ENCODE measurements at places on chromosomes 6 and 20.

DNA sequence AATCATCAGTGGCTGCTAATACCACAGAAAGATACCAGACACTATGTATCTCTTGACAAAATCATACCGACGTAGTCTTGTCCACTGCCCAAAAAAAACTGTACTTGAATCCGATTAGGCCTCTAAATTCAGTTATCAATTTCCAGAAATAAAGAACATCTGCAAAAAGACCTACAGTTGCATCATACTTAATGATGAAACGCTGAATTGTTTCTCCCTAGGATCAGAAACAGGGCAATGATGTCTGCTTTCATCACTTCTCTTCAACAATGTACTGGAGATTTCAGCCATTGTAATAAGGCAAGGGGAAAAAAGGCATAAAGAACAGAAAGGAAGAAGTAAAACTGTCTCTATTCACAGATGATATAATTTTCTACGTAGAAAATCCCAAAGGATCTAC, 152.0 kb downstream of the TASP1 start:
- DNase-seq = no peak

DNA sequence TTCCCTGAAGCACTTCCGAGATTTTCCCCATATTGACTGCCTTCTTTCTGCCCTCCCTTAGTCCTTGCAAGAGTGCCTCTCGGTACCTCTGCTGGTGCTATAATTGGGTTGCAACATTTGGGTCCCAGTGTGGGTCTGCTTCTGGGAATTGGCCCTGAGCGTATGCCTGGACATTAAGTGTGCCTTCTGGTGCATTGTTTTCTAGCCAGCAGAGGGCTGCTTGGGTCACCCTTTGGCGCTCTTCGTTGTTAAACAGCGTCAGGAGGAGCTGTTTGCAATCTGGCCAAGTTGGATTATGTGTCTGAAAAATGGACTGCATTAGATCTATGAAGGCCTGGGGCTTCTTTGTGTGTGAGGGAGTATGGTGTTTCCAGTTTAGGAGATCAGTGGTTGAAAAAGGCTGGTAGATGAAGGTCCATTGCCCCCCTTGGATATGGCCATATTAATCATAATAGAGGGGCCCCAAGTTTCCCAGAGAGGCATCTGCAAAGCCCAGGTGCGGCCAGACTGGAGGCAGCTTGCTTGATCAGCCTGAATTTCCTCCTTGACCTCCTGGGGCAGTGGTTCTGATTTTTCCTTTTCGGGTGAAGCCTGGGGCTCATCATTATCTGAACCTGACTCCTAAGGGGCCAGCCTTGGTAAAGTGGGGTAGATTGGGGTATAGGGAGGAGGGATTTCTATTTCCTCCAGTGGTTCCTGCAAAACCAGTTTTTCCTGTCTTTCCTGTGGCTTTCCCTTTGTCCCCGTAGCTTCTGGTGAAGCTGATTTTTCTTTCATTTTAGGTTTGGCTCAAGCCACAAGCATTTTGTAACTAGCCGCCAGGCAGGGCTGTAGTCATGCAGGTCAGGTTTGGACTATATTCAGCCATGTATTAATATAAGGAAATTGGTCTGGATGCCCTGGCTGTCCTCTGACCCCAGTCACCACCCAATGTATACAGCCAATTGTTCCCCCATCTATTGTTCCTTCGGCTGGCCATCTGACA, 85.4 kb upstream of the GPR6 start:
- DNase-seq = no peak

- DNase-seq = no peak
These were observed 445 bp downstream of the RAB32 start for GRCh38 chr6:146543940-146544615.

DNA sequence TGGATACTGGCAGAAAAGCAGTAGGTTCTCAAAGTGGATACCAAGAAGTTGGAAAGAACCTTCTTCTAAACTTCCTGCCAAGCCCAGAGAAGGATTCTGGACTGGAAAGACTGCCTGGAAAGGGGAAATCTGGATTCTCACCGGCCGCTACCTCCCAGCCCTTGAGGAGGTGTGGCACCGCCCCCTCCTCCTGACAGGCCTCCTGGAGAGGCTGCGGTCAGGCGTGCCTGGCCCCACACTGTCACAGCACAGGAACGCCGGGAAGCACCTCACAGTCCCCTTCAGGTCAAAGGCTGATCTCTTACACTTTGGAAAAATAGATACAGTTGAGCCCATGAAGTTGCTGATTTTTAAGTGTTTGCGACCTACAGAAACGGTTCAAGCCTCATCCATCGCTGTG, 16.3 kb upstream of the PDE10A start:
- no peak for DNase-seq

- DNase-seq = no peak
These were observed 630.6 kb downstream of the GRIK2 start for GRCh38 chr6:102023977-102024657.

- no peak for DNase-seq
These were observed 142.6 kb downstream of the MRPL14 start for GRCh38 chr6:43984442-43985321.

DNA sequence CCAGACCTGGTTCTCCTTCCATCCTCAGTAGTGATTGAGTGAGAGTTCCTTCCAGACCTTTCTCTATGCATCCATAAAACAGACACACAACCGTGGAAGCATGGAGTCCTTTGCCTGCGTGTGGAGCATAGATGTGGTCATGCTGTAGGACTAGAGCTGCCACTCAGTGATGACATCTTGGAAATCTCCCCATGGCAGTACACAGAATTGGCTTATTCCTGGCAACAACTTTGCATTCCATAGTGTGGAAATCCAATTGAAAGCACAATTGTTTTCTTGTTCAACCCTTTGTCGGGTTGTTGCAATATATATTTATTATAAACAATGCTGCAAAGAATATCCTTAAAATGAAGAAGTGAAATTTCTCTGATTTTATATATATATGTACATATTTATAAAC, 547.8 kb downstream of the CDH26 start:
- no peak for DNase-seq

DNA sequence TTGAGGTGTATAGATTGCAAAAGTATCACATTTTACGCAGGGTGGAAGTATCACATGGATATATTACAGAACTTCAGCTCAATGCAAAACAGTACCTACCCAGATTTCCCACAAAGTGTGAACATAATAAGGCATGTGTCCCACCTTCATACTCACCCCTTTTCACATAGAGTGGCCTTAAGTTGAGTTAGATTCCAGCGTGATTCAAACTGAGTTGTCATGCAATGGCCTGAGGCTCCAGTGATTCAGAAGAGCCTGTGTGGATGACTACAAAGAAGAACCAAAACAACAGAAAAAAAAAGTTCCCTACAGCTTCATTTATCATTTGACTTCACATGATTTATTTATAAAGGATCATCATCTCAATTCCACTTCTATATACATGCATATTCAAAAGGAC, 309.7 kb downstream of the SLC35F1 start:
- no peak for DNase-seq

DNA sequence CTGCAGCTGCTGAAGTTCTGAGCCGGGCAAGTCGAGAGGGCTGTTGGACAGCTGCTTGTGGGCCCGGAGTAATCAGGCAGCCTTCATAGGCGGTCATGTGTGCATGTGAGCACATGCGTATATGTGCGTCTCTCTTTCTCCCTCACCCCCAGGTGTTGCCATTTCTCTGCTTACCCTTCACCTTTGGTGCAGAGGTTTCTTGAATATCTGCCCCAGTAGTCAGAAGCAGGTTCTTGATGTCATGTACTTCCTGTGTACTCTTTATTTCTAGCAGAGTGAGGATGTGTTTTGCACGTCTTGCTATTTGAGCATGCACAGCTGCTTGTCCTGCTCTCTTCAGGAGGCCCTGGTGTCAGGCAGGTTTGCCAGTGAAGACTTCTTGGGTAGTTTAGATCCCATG, 21.2 kb upstream of the MAPK13 start:
- DNase-seq = no peak

GRCh38 chr6:109236115-109237076, 141.1 kb downstream of the CEP57L1 start:
- DNase-seq = no peak

DNA sequence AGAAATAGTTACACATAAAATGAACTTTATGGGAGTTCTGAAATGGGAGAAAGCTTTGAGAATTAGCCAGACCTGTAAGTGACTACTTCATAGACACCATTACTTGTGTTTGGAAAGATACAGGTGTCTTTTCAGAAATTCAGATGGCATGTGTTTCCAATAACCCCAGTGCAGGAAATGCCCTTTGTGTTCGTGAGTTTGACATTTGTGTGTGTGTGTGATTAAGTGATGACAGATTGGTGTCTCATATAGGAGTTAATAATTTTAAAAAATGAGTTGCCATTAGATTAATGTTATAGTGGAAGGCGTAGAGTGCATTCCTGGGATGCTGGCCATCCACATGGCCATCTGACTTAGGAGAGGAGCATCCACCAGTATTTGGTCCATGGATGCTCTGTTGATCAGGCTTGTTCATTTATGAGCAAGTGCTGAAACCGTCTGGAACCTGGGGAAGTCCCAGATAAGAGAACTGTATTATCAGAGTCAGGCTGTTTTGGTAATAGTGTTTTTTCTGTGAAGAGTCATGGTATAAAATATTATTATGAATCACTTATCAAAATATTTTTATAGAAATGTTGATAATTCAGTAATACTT, 3.1 kb downstream of the STK4 start:
- no peak for DNase-seq

GRCh38 chr6:2110504-2110903, 134.9 kb downstream of the GMDS start:
- DNase-seq = no peak

DNA sequence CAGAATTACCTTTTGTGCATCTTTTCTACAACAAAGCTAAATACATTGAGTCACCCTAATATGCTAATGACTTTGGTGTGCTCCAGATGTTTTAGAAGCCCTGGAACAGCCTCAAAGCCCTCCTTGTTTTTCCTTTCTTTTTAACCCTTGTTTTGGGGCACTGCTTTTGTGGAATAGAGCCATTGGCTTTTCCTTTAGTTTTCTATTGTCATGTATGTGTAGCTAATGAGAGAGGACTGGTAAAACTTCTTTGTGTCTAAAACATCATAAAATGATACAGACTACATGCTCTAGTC, 158.8 kb downstream of the JARID2 start:
- DNase-seq = no peak
